ENCODE measurements at places on chromosomes 5 and 9.
A peak's percentile ranks its signal among the peaks of the same experiment; 100 is the strongest.

- H3K4me3 ChIP-seq: no peak overlapping the region
- H3K36me3 ChIP-seq: no peaks in the 10 kb centered on the region
- no peak overlapping the region for H3K27ac ChIP-seq
- no peak for DNase-seq
- no peaks in the 10 kb centered on the region for H3K4me1 ChIP-seq
Measured at GRCh38 chr5:156669416-156669815, 180.7 kb upstream of the PPP1R2B start.

GRCh38 chr9:126933334-126933980 lies 18.9 kb downstream of the RALGPS1 start:
- no peak for DNase-seq
- no peaks in the 10 kb centered on the region for H3K36me3 ChIP-seq
- no peaks in the 10 kb centered on the region for H3K4me1 ChIP-seq

GRCh38 chr5:180070756-180071530 lies 616 bp downstream of the RNF130 start:
- H3K36me3 ChIP-seq: no peaks in the 10 kb centered on the region
- peaks cover 5% of the 10 kb centered on the region for H3K27me3 ChIP-seq
- peak overlapping the region; percentile 89 for H3K4me3 ChIP-seq
- peak; percentile 68 for DNase-seq
- peaks cover 8% of the 10 kb centered on the region for H3K4me1 ChIP-seq

DNA sequence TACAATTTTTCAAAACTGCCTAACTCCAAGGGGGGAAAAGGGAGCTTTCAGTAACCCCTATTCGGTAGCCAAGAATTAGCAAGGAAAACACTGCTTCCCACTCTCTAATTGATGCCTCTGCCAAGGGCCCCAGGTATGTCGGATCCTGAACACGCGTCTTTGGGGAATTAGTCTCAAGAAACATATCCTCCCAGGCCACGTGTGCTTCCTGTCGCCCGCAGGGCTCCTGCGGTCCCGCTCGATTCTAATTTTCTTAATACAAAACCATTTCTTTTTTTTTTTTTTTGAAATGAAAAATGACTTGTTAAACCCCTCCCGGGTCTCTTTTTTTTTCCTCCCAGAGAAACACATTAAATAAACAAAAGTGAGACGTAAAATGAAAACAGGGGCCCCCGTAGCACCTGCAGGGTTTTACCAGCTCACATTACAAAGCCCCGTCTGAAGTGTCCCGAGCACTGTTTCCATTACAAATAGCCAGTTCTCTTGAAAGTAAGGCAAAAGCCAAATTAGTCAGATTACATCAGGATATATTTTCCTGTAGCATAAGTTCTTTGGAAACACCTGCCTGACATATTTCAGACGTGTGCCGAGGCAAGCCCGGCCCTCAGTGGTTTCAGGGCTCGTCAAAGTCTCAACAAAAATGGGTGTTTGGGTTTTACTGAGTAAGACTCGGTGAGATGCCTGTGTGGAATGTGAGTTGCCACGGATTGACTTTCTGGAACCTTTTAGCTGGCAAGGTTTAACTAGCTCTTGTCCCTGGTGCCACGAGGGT lies 21.5 kb downstream of the SMIM23 start:
- no peaks in the 10 kb centered on the region for H3K4me1 ChIP-seq
- H3K27ac ChIP-seq: no peak overlapping the region
- H3K27me3 ChIP-seq: peaks cover 8% of the 10 kb centered on the region
- no peak for DNase-seq
- no peak overlapping the region for H3K4me3 ChIP-seq
- no peaks in the 10 kb centered on the region for H3K36me3 ChIP-seq

GRCh38 chr5:155512329-155512728 lies 498.8 kb downstream of the KIF4B start:
- DNase-seq: no peak
- no peaks in the 10 kb centered on the region for H3K36me3 ChIP-seq
- H3K27me3 ChIP-seq: no peaks in the 10 kb centered on the region
- no peaks in the 10 kb centered on the region for H3K4me1 ChIP-seq
- no peak overlapping the region for H3K27ac ChIP-seq

- no peak for DNase-seq
- no peak overlapping the region for H3K27ac ChIP-seq
- H3K4me1 ChIP-seq: no peaks in the 10 kb centered on the region
- H3K36me3 ChIP-seq: no peaks in the 10 kb centered on the region
- H3K27me3 ChIP-seq: no peaks in the 10 kb centered on the region
Measured at GRCh38 chr9:129868872-129869486, 33.7 kb downstream of the USP20 start.

DNA sequence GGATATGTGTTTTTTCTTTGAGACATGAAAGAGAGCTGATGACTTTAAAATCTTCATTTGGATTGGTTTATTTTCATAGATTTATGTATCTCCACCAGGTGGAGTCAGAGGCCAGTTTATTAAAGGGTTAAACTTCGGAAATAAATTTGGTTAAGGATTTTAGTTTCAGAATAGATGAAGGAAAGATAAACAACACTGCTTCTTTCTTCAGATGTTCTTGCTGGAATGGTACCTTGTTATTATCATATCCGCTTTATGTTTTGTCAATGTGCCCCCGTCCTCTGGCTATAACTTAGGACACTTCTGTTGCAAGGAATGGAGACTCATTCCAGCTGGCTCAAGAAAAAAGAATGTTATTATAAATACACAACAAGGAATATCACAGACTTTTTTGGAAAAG lies 81.2 kb downstream of the ALDH1A1 start:
- peak overlapping the region; percentile 50 for H3K27ac ChIP-seq
- H3K27me3 ChIP-seq: no peaks in the 10 kb centered on the region
- H3K36me3 ChIP-seq: no peaks in the 10 kb centered on the region
- H3K4me1 ChIP-seq: peaks cover 5% of the 10 kb centered on the region
- DNase-seq: peak; percentile 62
- no peak overlapping the region for H3K4me3 ChIP-seq

DNA sequence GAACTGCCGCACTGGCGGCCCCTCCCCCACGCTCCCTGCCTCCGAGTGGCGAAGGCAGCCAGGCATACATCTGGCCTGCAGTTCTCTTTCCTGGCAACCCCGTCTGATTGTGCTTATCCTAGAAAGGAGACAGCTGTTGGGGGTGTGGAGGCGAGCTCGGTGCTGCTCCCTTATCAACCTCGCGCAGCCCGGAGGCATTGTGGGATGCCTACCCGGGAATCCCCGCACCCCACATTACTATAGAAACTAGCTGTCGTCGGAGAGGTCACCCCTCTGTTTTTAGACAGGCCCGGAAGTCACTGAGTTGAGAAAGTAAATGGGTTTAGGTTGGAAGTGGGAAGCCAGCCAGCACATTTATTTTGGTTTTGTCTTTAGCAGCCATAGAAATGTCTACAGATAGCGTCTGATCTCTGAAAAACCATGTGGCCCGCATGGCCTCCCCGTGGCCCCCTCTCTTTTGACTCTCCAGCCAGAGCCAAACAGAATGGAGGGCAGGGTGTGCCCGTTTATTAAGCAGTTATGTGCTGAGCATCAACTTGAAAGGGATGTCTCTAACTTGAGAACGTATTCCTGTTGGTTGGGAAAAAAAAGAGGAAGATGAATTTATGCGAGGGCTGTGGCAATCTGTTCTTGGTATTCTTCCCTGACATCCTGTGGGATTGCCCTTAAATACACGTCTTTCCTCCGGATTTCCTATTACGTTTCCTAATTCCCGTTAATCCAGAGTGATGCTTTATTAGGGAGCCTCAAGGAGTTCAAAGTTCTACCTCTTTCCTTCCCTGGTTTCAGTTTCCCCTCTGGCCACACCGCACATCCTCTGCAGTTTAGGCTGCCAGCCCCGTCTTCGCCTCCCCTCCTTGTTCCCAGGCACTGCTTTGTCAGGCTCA lies 3.9 kb downstream of the STC2 start:
- peaks cover 14% of the 10 kb centered on the region for H3K36me3 ChIP-seq
- DNase-seq: peak; percentile 42
- H3K4me1 ChIP-seq: peaks cover 34% of the 10 kb centered on the region
- peak overlapping the region; percentile 1 for H3K4me3 ChIP-seq
- H3K27ac ChIP-seq: peak overlapping the region; percentile 87
- no peaks in the 10 kb centered on the region for H3K27me3 ChIP-seq

DNA sequence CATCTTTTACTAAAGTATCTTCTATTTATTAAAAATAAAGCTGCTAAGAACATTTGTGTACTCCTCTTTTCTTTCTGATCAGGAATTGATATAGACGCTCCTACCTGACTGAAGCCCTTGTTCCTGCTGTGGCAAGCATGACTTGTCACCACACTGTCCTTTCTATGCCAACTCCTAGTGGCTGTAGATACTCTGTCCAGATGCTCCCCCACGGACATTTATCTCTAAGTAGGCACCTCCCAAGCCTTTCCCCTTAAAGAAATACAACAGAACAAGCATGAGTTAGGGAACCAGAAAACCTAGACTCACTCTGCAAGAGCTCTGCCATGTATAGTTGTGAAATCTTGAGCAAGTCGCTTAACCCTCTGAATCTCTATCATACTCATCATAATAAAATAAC lies 53.2 kb downstream of the FAM114A2 start:
- no peak for DNase-seq
- peaks cover 3% of the 10 kb centered on the region for H3K27me3 ChIP-seq
- no peak overlapping the region for H3K4me3 ChIP-seq

DNA sequence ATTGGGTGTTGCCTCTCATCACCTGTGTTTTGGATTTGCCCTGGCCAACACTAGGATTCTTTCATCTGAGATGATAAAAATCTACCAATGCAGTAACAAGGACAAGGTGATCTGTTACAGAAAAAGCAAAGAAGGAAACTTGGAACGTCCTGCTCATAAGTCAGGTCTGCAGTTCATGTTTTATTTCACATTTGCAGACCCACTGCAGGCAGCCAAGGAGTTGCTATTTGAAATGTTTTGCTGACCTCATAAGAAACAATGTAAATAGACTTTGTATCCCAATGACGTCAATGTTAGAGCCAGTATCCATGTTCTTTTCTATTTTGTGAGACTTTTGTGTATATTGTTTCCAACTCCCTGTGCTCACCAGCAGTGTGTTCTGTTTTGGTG lies 312.9 kb downstream of the DEPDC1B start:
- DNase-seq: no peak
- no peaks in the 10 kb centered on the region for H3K27me3 ChIP-seq

- H3K27me3 ChIP-seq: no peaks in the 10 kb centered on the region
- peaks cover 8% of the 10 kb centered on the region for H3K4me1 ChIP-seq
- H3K4me3 ChIP-seq: no peak overlapping the region
- DNase-seq: peak; percentile 54
- H3K27ac ChIP-seq: no peak overlapping the region
Measured at GRCh38 chr9:136488247-136489214, 5.7 kb upstream of the SEC16A start.

- no peak overlapping the region for H3K27ac ChIP-seq
- peaks cover 14% of the 10 kb centered on the region for H3K4me1 ChIP-seq
- no peaks in the 10 kb centered on the region for H3K27me3 ChIP-seq
- DNase-seq: peak; percentile 40
Measured at GRCh38 chr9:126335837-126336735, 9.5 kb downstream of the MVB12B start.

DNA sequence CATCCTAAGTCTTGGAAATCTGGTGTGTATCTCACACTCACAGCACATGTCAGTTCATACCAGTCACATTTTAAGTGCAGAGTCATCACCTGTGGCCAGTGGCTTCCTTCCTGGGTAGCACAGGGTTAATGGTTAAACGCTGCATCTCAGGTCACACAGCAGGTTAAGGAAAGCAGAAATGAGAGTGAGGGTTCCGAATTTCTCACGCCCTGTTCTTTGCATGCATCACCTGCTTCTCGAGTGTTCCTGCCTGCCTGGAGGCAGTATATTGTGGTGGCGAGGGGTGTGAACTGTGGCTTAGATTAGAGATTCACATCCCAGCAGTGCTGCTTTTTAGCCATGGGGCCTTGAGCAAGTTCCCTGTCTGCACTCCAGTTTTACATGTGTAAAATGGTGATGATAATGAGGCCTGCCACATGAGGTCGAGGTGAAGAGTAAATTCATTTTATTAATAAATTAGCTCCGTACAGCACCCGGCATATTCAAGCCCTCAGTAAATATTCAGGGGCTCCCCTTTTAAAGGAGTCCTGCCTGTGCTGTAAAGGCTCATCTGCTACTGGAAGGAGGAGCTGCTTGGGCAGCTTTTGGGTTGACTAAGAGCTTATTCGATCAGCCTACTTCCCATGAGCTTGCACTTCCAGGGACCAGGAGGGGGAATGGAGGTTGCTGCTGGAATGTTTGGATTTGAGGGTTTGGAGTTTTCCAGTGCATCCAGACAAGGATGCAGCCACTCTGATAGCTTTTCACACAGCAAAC lies 61.1 kb upstream of the SAP30L start:
- no peaks in the 10 kb centered on the region for H3K4me1 ChIP-seq
- peaks cover 16% of the 10 kb centered on the region for H3K36me3 ChIP-seq
- no peak overlapping the region for H3K4me3 ChIP-seq
- H3K27ac ChIP-seq: no peak overlapping the region

DNA sequence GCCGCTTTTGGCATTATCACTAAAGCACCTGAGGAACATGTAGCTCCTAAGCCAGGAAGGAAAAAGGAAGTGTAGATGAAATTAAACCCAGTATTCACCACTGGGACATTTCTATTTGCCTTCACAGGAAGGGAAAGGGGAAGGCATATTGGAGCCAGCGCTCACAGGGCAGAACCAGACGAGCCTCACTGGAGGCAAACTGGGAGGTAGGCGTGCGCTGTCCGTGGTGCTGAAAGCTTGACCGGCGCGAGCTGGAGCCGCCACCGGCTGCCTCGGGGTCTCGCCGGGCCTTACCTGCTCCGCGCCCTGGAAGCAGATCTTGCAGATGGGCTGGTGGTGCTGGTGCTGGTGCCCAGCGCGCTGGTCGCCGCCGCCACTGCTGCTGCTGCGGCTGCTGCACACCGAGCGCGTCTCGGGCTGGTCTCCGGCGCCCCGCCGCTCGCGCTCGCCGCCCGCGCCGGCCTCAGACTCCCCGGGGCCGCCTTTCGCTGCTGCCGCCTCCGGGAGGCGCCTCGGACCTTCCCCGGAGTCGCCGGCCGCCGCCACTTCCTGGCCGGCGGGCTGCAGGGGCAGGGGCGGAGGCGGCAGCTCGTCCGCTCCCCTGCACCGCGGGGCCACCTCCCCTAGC lies 732 bp downstream of the MARCHF11 start:
- H3K4me1 ChIP-seq: no peaks in the 10 kb centered on the region
- peaks cover 36% of the 10 kb centered on the region for H3K27me3 ChIP-seq
- DNase-seq: peak; percentile 60
- no peaks in the 10 kb centered on the region for H3K36me3 ChIP-seq
- peak overlapping the region; percentile 25 for H3K4me3 ChIP-seq

DNA sequence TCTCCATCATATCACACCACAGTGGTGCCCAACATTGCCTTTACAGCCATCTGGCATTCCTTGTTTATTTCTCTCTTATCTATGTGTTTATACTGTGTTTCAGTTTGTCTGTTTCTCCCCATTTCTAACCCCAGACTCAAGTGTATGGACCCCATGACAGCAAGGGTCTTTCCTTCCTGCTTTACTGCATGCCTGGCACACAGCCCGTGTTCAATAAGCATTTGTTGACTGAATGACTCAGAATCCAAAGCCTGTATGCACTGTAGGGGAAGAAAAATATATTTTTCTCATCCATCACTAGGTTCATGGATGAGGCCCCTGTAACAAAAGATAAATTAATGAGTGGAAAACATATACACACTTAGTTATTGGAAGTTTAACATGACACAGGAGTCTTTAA lies 190.8 kb upstream of the SEMA6A start:
- H3K36me3 ChIP-seq: no peaks in the 10 kb centered on the region
- H3K4me3 ChIP-seq: no peak overlapping the region
- H3K4me1 ChIP-seq: no peaks in the 10 kb centered on the region

Measured in endothelial cell of umbilical vein (primary cell).